Type B pancreatic cell (in vitro differentiated cells): ENCODE measurements at places on chromosomes 5 and 9.
A peak's percentile ranks its signal among the peaks of the same experiment; 100 is the strongest.

DNA sequence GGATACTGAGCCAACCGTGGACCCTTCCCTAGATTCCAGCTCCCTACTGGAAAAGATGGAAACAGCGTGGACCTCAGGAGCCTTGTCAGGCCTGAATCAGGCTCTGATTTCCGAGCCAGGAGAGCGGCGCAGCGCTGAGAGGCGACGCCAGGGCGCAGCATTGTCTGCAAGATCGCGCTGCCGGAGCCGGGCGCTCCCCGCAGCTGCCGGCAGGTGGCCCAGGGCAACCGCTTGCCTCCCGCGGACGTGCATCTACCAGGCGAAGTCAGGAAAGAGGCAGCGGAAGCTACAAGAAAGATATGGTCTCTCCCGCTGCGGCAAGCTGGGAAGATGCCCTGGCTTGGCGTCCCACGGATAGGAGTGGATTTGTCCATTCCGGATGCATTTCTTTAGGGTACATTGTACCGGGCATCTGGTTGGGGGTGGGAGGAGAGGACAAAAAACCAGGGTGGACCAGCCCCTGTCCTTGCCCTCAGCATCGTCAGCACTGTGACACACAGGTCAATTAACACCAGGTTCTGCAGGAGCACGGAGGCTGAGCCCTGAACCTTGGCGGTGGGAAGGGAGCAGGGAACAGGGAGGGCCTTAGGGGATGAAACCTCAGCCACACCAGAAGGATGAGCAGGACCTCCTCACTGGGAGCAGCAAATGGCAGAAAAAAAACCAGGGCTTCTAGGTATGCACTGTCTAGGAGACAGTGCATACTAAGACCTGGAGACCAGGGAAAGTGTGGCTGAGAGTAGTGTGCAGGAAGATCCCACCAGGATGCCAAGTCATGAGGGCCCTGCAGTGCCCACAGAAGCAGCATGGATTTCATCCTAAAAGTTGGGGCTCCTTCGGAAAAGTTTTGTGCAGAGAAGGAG is 55.9 kb downstream of the SFXN1 start:
- peak; percentile 86 for DNase-seq

- DNase-seq: no peak
Observed at GRCh38 chr5:58149345-58149744, 310.5 kb downstream of the PLK2 start.

DNA sequence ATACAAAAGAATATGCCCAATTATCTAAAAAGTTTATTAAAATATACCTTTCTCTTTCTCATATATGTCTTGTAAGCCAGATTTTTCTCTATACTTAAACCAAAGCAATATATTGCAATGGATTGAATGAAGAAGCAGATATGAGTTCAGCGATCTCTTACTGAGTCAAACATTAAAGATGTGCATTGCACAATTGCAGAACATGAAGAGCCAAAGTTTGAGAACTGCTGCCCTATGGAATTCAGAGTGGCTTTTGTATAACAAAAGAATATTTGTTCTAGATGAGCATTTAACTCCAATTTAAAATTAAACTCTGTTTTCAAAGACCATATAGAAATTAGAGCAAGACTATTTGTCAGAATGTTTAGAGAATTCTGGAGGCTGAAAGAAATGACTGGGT is 519.0 kb upstream of the DAB2 start:
- DNase-seq: no peak

- DNase-seq: no peak
Observed at GRCh38 chr5:151340004-151340403, 7.4 kb downstream of the SLC36A2 start.

DNA sequence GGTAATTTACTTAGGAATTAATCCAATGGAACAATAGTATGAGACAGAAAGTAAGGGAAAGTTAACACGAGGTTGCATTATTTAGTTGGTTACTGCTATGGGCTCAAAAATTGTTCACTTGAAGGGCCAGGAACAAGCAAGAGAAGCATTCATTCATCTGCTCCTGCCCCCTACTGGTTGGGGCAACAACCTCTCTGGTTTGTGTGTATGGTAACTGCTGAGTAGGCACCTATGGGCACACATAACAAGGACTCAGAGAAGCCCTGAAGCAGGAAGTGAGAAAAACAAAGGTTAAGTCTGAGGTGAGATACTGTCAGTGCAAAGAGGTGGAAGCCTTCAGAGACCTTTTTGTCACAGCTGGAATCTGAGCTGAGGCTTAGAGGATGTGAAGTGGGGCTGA is 34.4 kb upstream of the RANBP6 start:
- no peak for DNase-seq

DNA sequence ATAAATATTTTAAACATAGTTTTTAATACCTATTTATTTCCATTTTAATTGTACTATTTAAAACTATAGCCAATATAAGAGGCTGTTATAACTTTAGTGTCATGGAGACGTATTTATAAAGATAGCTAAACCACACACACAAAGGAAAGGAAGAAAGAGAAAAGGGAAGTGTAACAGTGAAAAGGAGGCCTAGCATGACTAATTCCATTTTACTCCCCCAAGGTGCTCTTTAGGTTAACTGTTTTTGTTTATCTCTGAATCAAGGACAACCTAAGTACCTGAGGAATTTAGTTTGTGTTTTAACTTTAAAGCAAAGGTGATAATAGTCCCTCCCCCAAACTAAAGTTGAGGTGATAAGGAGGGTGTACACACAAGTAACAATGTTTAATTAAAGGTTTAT is 1188.9 kb upstream of the C9orf72 start:
- no peak for DNase-seq

- DNase-seq: no peak
Observed at GRCh38 chr5:122376250-122376649, 64.2 kb downstream of the SNCAIP start.

DNA sequence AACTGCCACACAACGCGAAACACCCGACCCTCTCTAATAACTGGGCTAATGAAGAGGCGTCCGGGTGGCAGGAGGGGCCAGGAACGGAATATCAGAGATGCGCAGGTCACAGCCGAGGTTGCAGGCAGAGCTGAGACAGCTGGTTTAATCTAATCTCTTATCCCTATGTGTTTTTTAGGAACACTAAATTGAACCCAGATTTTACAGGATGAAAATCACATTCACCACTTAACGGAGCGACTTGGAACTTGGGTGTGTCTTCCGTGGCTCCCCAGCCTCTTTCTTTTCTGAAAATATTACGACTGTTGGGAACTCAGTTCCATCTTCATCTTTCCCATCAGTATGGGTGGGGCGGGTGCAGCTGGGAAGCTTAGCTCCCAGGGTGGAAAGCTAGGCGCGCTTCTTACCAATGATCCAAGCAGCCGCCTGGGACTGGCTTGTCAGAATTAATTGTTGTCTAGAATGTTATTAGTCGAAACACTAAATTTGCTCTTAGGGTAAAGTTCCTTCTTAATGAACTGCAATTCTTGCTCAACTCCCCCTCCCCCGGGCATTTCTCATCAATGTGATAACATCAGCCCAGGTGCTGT is 92.5 kb downstream of the IRX2 start:
- no peak for DNase-seq

GRCh38 chr9:130740218-130741023 is 46.8 kb downstream of the EXOSC2 start:
- no peak for DNase-seq

- DNase-seq: no peak
Observed at GRCh38 chr9:3968891-3969290, 331.0 kb downstream of the GLIS3 start.

DNA sequence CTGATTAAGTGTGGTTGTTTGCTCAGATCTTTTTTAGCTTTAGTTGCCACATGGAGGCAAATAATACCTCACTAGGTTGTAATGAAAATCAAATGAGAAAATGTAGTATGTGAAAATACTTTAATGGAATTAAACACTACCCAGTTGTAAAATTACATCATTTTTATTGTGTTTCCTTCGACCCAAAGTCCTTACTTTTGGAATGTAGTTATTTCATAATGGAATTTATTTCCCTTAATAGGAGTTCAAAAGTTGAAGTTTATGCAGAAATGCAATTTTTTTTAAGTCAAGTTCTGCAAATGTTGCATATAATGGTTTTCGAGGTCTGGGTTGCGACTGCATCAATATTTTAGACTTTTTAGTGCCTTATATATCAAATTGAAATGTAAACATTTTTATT is 31.0 kb downstream of the TNPO1 start:
- DNase-seq: no peak

DNA sequence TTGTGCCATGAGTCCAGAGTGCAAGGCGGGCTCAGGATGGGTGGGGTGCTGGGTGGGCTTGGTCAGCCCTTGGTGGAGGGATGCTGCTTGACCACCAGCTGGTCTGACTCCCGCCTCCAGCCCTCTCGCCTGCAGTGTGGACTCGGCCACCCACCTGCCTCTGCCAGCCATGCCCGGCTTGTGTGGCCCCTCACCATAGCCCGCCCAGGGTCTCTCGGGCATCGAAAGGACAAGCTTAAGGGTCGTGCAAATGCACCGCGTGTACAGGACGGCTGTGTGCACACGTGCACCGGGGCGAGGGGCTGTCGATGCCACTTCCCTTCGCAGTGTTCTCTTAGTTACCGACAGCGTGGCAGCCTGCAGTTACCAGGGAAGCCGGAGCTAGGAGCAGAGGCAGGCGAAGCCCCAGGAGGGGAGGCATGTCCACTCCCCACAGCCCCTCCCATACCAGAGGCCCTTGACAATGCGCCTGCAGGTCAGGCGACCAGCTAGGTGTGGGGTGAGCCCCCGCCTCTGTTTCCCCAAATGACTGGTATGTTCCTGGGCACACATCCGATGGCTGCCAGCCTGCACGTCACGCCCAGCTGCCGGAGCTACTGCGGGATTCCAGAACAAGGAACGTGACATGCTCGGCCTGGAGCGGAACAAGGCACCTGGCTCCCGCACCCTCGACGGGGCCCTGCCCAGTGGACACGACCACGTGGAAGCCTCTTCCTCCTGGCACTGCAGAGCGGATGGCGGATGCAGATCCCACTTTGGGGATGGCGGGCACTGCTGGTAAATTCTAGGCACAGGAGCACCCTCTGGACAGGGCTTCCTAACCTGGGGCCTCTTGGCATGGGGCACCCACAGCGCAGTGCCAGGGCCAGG is 7.8 kb downstream of the LCN9 start:
- DNase-seq: no peak

DNA sequence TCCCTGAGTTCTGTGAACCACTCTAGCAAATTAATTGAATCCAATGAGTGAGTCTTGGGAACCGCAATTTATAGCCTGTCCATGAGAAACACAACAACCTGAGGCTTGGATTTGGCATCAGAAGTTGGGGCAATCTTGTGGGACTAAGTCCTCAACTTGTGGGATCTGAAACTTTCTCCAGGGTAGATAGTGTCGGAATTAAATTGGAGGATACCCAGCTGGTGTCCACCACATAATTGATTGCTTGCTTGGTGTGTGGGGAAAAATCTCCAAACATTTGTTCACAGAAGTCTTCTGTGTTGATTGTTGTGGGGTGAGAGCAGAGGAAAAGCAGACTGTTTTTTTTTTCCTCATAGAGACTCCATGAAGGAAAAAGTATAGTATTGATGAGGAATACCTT is 320.6 kb upstream of the MEF2C start:
- no peak for DNase-seq

DNA sequence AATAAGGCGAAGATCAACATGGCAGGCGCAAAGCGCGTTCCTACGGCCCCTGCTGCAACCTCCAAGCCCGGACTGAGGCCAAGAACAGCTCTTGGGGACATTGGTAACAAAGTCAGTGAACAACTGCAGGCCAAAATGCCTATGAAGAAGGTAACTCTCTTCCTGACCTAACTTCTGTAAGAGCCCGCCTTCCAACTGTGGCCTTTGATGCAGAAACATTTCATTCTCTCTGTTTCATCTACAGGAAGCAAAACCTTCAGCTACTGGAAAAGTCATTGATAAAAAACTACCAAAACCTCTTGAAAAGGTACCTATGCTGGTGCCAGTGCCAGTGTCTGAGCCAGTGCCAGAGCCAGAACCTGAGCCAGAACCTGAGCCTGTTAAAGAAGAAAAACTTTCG is 979 bp downstream of the CCNB1 start:
- DNase-seq: no peak

DNA sequence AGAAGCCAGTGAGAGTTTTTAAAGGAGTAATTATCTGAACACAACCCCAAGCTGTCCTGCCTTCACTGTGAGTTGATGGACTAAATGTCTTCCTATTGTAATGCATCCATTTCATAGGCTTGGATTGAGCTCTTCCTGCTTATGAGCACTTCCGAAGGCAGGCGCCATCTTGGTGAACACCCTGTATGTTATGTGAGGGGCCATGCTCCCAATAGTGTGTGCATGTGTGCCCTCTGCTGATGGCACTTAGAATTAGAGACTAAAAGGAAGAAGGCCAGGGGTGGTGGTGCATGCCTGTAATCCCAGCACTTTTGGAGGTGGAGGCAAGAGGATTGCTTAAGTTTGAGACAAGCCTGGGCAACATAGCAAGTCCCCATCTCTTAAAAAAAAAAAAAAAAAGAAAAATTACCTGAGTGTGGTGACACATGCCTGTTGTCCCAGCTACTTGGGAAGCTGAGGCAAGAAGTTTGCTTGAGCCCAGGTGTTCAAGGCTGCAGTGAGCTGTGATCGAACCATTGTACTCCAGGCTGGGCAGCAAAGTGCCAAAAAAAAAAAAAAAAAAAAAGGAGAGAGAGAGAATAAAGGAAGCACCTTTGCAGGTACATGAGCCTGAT is 65.0 kb downstream of the C9orf152 start:
- DNase-seq: no peak

DNA sequence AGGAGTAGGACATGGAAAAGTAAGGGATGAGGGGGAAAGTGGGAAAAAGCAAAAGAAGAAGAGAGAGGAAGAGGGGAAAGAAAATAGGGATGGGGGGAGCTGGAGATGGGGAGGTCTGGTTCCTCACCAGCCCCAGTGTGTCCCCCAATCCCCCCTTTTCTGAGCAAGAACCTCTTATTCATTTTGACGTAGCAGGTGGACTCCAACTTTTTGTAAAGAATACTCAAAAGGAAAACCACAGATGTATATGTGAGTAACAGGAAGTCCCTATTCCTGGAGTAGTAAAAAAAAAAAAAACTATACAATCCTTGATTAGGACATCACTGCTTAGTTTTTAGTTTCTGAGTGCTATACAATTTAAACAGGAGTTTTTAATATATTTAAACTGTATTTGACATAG is 3.9 kb upstream of the CFAP95 start:
- no peak for DNase-seq

DNA sequence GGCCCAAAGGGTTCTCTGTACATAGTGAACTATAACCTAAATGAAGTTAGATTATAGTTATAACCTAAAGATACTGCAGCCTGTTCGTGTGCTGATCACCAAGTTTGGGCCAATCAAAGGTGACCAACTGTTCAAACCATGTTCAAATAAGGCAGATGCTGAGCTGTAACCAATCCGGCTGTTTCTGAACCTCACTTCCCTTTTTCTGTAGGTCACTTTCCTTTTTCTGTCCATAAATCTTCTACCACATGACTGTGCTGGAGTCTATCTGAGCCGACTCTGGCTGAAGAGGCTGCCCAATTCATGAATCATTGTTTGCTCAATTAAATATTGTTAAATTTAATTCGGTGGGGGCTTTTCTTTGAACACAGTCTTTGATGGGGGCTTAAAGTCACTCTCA is 1920.2 kb downstream of the MAT2B start:
- DNase-seq: no peak

- DNase-seq: no peak
Observed at GRCh38 chr9:116959809-116960208, 272.7 kb downstream of the TRIM32 start.

GRCh38 chr9:108296056-108296455 is 559.7 kb downstream of the ACTL7B start:
- no peak for DNase-seq

- no peak for DNase-seq
Observed at GRCh38 chr9:80554856-80555255, 983.1 kb downstream of the TLE4 start.

GRCh38 chr5:91367908-91368648 is 15.0 kb downstream of the ARRDC3 start:
- DNase-seq: no peak
